ENCODE measurements at places on chromosomes 1 and 21.

- DNase-seq = no peak
Observed at GRCh38 chr21:29018540-29018939, 609 bp downstream of the RWDD2B start.

GRCh38 chr1:96036763-96037162 is 684.8 kb upstream of the PTBP2 start:
- no peak for DNase-seq

GRCh38 chr1:3530926-3531818 is 76.7 kb downstream of the ARHGEF16 start:
- peak; percentile 96 for DNase-seq

DNA sequence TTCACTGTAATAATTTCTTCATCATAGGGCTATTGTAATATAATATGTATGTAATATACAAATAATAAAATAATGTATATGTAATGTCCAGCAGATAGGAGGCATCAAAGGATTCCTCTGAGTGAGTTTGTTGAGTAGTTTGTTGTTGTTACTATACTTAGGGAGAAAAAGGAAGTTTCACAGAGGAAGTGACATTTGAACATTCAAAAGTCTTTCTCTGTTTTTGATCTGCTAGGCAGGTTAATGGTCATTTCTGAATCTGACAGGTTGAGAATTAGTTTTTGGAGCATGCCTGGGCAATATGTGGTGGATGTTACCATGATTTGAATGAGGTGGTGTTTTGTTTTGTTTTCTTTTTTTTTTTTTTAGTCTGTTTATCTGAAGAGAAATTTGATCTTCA is 102.1 kb downstream of the NRDC start:
- no peak for DNase-seq

GRCh38 chr1:205074513-205074912 is 9.7 kb downstream of the TMEM81 start:
- DNase-seq = peak; percentile 64

DNA sequence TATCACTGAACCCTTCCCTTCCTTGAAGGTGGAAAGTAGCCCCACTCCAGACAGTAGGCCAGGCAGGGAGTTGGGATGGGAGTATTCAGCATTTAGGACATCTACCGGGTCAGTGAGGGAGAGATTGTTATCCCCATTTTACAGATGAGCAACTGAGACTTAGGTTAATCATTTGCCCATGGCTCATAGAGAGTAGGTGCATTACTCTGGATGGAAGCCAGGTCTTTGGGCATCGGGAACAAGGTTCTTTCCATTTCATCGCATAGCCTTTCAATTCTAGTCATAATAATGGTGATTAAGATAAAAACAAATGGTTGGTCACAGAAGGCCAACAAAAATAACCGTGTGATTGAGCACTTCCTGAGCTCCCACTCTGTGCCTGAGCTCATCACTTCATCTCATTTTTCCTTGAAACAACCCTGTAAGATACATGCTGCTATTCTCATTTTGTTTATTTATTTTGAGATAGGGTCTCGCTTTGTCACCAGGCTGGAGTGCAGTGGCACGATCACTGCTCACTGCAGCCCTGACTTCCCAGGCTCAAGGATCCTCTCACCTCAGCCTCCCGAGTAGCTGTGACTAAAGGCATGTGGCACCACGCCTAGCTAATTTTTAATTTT is 64.8 kb downstream of the NAV1 start:
- DNase-seq = no peak

DNA sequence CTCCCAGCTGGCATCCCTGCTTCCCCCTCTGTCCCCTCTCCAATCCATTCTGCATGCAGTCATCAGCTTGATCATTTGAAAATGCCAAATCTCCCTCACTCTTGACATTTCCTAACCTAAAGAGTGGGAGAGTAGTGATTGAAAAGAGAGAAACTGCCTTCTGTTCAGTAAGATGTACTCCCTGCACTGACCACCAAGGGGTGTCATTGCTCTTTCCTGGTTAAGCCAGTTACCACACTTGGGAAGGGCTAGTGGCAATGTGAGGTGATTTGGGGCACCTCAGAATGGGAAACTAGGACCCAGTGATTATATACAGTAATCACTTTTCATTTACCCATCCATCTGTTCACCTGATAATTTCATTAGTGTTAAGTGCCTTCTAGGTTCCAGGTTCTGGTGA is 6.9 kb upstream of the TMEM269 start:
- DNase-seq = no peak
